Immature natural killer cell (primary cell): ENCODE measurements at places on chromosomes 2 and 18.

DNA sequence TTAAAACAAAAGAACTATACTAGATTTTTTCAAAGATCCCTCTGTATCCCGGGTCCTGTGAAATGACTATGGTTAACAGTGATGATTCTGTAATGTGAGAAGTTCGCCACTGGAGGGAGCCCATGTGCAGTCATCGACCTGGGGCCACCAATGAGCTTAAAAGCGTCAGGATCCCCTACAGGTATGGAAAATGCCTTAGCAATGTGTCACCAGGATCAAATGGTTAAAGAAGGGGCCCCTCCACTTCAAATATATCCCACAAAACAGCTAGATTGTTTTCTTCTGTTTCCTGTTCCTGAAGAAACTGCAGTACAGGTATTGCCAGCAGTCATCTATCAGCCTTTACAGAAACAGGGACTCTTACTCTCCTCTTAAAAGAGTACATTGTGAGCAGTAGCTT lies 15.3 kb downstream of the CHRNA1 start:
- DNase-seq: peak; percentile 59

DNA sequence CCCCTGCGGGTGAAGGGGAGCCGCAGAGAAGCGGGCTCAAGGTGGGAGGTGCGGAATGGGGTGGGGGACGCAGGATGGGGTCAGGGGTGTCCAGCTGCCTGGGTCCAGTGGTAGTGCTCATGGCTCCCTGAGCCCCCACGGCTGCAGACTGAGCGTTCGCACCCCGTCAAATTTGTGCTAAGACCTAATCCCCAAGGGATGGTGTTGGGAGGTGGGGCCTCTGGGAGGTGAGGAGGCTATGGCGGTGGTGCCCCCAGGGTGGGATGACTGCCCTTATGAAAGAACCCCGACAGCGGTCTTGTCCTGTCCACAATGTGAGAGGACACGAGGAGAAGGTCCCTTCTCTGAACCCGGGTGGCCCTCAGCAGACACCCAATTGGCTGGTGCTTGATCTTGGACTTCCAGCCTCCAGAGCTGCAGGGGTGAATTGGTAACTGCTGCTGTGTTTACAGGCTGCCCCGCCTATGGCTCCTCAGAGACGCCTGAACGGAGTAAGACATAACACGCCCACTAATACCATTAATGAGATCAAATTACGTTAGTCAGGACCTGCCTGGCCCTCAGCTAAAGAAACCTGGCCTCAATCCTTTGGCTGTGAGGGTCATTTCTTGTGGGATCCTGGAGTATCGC lies 42.6 kb downstream of the PXDN start:
- DNase-seq: no peak

GRCh38 chr2:39359453-39360038 lies 77.5 kb downstream of the MAP4K3 start:
- no peak for DNase-seq

DNA sequence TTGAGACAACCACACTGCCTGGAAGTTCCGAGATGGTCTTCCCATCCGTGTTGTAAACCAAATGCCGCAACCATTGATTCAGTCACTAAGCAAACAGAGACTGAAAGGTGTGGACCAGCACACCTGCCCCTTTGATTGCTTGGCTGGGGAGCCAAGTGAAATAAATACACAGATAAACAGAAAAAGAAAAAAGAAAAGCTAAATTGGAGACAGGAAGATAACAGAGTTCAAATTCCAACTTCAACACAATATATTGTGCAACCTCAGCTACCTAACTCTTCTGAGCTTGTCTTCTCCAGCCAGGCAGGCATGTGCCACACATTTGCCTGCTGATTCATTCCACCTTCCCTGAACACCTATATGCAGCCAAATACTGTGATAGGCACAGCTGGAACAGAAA lies 110.9 kb downstream of the PID1 start:
- no peak for DNase-seq

- no peak for DNase-seq
These were observed 11.2 kb upstream of the NABP1 start for GRCh38 chr2:191666732-191667131.

GRCh38 chr18:77106331-77106730 lies 26.3 kb downstream of the MBP start:
- DNase-seq: peak; percentile 90

- DNase-seq: no peak
These were observed 35.9 kb downstream of the ADI1 start for GRCh38 chr2:3483227-3483985.

GRCh38 chr2:237358721-237359517 lies 55.0 kb downstream of the COL6A3 start:
- DNase-seq: no peak

DNA sequence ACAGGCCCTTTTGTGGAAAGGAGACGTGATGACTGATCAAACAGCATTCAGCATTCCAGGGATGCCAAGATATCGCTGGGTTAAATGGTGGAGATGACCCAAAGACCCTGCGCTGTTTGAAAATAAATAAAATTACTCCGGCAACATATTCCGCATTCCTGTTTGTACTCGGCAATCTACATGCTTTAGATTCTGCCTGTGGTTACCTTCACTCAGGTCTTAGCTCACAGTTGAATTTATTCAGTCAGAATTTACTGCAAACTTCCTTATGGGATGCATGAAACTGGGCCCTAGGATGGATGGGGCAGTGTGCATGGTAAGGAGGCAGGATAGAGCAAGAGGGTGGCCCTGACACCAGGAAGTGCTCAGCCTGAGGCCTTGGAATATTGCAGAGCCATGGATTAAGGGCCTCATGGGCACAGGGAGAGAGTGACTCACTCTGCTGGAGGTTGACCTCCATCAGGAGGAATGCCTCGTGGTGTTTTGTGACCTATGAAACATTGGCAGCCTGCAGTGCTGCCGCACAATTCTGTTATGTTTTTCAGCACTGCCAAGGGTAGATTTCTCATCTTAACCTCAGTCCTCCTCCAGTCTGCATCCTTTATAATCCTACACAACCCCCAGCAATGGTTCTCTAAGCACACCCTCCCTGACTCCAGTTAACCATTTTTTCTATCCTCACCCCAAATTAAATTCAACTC lies 321.4 kb downstream of the IRS1 start:
- DNase-seq: no peak
